Stimulated activated CD4-positive, alpha-beta T cell treated with anti-CD3 and anti-CD28 coated beads, Interleukin-1b, Interleukin-23, amount 100 ng/mL, for 1 hour (primary cell): ENCODE measurements at places on chromosomes 7 and 10.

DNA sequence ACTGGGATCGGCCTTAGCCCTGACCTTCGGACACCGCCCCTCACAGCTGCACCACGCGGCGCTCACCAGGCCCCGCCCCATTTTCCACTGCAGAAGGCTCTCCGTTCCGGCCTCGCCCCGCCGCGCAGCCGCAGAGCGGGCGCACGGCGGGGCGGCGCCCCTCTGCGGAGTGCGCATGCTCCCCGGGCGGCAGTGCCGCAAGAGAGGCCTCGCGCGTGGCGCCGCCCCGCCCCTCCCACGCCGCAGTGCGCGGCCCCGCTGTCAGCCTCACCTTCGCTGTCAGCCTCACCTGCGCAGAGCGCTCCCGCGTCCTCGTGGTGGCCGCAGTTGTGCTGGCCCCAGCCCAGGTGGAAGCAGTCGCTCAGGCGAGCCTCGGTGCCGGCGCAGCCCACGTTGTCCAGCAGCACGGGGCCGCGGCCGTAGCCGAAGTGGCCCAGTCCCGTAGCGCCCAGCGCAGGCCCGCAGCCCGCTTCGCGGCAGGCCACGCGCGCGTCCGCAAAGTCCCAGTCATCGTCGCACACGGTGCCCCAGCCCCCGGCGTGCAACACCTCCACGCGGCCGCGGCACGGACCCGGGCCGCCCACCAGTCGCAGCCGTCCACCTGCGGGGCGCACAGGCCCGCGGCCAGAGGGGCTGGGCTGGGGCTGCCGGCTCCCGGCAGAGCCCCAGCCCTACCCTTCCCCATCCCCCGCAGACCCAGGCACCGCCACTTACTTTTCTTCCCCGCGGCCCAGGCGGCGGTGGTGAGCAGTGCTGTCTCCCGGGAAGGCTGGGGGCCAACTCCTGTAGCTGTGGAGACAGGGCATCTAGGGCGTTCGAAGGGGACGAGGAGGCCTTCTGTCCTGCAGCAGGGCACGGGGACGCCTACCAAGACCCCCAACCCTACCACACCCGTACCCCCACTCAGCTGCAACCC, 16.1 kb downstream of the SSC4D start:
- peak; percentile 87 for DNase-seq

DNA sequence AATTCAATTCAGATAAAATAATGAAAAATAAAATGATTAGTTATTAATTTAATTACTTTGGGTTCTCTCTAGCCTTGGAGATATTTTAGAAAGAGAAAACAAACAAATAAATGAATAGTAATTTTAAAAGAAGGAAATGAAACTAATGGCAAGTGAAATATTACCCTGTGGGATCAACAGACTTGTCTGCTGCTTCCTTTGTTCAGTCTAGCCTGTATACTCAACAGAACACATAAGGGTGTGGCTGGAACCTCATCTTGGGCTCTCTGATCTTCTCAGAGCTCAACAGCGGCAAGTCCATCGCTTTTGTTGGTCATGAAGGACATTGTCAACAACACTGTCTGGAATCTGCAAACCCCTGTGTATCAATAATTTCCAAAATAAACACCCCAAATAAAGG, 904.9 kb downstream of the IPMK start:
- no peak for DNase-seq

- DNase-seq, result no peak
Observed at GRCh38 chr10:3747984-3748383, 37.0 kb downstream of the KLF6 start.

DNA sequence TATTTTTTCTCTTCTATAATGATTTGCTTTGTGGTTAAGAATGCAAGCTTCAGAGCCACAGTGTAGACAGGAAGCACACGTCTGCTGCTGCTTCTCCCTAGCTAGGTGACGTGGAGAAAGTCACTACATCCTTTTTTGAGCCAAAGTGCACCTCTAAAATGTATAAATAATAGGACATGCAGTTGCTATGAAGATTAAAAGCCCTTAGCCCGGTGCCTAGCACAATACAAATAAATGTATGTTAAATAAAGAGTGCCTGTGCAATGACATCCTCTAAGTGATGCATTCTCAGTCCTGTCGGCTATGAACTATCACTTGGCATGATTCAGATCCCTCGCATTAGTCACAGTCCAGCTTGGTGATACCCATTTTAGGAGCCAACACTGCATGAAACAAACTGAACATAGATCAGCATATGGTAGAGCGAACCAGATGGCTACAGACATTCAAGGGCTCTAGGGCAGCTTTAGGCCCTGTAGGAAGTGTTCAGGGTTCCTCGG, 4.8 kb upstream of the TRDMT1 start:
- DNase-seq, result no peak

DNA sequence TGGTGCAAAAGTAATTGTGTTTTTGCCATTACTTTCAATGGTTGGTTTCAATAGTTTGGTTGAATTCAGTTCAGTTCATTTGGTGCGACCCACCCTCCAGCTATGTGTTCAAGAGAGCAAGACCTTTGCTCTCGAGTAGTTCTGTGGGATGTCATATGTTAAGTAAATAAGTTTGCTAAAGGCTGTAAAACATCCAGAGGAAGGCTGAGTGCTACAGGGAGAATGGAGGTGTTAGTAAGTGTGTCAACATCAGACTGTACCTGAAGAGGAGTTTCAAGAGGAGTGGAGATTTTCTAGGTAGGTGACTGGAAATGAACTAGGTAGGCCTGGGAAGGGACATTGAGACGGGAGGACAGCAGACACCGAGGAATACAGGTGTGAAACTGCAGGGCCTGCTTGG, 147.7 kb downstream of the SH2D4B start:
- no peak for DNase-seq

- no peak for DNase-seq
Observed at GRCh38 chr7:96169439-96169838, 152.5 kb downstream of the SLC25A13 start.

- no peak for DNase-seq
Observed at GRCh38 chr10:62696798-62697197, 107.7 kb upstream of the ADO start.
